Activated naive CD4-positive, alpha-beta T cell treated with Interleukin-2 at 50 U/mL for 16 hours (primary cell): ENCODE measurements at places on chromosomes 7 and 10.

DNA sequence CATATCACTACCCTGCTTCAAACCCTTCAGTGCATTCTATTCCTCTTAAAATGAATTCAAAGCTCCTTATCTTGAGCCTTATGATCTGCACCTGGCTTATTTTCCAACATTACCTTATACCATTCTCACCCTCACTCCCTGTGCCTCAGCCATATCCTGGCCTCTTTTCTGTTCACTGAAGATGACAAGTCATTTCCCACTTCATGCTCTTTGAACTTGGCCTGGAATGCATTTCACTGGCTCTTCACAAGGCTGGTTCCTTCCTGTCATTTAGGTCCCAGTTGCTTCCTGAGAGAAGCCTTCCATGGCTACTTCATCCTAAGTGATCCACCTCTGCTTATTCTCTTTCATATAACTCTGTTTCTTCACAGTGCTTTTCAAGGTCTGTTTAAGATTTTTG is 3.2 kb upstream of the LIPF start:
- DNase-seq: no peak

DNA sequence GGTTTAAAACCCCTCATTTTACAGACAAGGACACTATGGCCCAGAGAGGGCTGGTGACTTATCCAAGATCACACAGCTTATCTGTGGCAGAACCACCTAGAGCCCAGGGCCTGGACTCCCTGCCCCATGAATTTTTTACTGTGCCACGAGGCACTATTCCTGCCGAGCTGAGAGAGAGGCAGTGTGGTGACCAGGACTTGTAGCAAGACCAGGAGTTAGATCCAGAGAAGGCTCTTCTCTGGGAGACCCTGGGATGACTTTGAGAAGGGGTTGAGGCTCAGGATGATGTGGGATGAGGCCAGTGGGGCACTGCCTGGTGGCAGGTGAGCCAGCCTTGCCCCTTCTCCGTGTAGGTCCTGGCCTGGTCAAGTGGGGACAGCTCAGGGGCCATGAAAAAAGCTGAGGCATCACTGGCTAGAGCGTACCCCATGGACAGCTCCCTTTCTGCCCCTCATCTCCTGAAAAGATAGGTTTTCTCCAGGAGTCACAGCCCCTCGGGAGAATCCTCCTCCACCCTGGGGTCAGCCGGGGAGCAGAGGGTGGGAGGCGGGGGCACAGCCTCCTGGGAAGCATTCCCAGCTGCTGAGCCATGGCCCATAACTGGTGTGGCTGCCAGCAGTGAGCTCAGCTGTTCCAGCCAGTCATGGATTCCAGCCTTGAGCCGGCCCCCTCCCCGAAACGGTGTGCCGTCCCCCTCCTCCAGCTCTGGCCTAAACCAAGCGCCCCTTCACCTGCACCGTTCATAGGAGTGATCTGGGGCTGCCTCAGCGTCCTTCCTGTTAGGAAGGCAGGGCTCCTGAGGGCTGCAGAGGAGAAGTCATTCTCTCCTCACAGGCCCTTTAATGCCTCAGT is 5.8 kb downstream of the FLNC start:
- DNase-seq: no peak

GRCh38 chr7:131371411-131371810 is 43.7 kb downstream of the MKLN1 start:
- DNase-seq: no peak

DNA sequence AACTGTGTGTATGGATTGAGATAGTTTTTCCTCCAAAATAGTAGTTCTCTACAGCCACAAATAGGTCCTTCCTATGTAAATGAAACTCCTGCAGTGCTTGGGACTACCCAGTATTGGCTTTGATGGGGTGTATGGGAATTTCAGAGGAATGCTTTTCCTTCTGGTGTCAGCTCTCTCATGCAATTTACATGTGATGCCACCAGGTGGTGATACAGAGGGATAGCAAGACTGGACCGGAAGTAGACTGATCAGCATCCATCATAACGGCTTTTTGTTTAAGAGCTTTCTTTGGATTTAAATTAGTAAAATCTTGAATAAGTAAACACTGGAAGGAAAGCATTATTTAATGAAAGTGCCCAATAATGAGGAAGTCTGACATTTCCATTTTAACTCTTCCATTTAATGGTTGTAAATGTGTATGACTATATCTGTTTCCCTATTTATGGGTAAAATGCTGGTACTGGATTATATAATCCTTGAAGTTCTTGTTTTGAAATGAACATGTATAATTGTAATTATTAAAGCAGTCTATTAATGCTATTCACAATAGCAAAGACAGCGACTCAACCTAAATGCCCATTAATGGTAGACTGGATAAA is 22.7 kb downstream of the DYNC1I1 start:
- DNase-seq: no peak

- no peak for DNase-seq
Observed at GRCh38 chr10:98062424-98062823, 32.0 kb upstream of the CRTAC1 start.

- DNase-seq: no peak
Observed at GRCh38 chr10:124594240-124594639, 132.6 kb downstream of the LHPP start.
